Omental fat pad (tissue), 4 donors: ENCODE measurements at places on chromosomes 4 and X.

DNA sequence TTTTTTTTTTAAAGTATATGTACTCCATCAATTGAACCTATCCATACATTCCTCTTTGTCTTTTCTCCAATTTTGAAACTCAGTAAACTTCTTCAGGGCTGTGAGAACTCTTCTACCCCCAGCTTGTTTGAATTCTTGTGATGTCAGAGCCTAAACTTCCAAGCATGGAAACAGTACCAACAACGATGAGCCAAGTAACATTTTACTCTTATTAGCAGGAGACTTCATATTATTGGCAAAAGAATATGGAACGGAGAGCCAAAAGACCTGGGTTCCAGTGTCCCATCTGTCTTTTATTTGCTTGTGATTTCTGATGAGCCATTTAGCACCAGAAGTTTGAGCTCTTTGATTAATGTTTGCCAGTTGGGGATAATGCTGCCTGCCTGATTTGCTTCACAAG is 5.3 kb downstream of the DIAPH2 start:
- DNase-seq = no peak

DNA sequence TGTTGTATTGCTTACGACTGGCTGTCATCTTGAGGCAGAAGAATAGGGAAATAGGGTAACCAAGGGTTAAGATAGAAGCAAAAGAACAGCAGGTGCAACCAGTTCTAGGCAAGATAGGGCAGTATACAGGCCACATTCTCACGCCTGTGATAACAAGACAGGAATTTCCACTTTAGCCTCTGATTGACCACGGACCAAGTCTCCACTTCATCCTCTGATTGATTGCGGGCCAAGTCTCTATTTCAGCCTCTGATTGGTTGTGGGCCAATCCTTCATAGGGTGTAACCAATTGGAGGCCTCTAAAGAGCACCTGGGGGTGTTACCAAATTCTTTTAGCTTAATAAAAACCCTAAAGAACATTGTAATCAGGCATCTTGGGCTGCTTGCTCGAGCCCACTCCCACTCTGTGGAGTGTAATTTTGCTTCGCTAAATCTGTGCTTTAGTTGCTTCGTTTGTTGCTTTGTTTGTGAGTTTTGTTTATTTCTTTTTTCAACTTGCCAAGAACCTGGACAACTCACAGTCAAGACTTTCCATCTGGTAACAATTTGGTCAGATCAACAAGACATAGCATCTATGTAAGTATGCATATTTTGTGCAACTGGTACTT is 8.7 kb upstream of the TBC1D9 start:
- no peak for DNase-seq

DNA sequence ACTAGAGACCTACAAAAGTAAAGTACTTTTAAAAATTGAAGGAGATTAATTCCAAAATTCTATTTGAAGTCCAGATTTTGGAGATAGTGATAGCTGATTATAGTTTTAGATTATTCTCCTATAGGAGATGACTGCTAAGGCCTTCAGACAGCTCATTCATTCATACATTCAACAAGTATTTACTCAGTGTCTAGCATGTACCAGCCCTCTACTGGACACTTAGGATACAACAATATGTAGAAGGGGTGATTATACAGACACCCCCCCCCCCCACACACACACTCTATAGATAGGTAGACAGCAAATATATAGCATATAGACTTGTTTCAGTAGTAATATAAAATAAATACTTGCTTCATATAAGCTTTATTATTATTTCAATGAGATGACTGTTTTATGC is 60.4 kb upstream of the TAF9B start:
- no peak for DNase-seq

DNA sequence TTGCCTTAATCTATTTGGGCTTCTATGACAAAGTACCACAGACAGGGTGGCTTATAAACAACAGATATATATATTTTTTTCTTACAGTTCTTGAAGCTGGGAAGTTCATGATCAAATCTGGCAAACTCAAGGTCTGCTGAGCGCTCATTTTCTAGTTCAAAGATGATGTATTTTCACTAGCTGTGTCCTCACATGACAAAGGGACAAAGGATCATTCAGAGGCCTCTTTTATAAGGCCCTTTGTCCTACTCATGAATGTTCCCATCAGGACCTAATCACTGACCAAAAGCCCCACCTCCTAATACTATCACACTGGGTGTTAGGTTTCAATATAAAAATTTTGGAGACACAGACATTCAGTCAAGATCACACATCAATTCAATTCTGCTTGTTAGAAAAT is 2025.2 kb downstream of the PCDH7 start:
- DNase-seq = no peak

- DNase-seq = no peak
Measured at GRCh38 chr4:102299354-102300107, 45.8 kb downstream of the SLC39A8 start.

DNA sequence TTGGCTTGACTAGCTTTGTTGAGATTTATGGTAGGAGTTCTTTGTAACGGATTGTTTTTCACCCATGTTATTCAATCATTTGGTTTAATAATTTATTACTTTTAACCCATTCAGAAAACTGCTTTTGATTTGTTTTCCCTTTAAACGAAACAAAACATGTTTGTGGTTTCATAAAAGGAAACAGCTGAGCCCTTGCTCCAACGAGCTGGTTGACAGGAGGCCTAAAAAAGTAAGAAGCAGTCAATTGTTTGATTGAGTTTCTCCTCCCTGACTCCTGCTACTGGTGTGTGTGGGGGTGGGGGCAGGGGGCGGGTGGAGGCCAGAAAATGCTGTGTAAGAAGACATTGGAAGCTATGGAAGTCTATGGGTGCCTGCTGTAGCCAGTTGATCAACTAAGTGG is 102.8 kb downstream of the CHRDL1 start:
- DNase-seq = no peak

DNA sequence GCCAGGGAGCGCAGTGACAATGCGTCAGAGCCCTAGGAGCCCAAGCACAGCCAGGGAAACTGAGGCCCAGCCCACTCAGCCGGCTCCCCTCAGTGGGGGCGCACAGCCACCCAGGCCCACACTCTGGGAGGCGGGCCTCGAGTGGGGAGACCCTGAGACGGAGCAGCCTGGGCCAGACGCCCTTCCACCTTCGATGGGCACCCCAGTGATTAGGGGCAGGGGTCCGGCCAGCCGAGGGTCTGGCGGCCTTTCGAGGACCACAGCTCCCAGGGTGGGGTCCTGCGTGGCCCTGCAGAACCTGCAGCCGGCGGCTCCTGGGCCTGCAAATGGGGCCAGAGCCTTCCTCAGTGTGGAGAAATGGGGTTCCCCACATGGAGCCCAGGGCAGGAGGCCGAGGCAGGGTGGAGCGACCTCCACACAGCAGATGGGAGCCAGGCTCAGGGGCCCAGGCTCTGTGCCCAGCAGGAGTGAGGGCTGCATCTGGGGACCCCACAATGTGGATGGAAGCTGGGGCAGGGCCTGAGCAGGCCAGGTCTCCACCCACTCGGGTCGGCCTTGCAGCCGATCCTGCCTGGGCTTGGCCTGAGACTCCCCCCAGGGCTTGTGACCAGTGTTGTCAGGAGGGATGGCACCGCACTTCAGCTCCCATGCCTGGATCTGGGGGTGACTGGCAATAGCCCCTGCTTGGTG is 5.0 kb downstream of the HGFAC start:
- DNase-seq = no peak

GRCh38 chr4:76683144-76683543 is 214.8 kb downstream of the SOWAHB start:
- no peak for DNase-seq

GRCh38 chr4:5916229-5916628 is 23.3 kb upstream of the CRMP1 start:
- DNase-seq = no peak

DNA sequence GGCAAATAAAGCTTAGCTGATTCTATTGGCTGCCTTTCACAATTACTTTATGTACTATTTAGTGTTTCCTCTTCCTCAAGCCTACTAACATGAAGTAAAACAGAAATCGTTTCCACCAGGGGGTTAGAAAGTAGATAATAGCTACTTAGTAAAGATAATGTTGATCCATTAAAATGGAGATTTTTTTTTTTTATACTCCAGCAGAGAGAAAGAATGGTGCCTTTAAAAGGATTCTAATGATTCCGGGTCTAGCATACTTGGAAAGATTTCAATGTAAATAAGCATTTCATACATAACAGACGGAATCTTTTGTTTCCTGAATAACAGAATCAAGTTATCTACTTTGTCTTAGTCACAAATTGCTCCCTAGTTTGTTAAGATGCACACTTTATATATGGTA is 37.1 kb downstream of the GK start:
- no peak for DNase-seq

DNA sequence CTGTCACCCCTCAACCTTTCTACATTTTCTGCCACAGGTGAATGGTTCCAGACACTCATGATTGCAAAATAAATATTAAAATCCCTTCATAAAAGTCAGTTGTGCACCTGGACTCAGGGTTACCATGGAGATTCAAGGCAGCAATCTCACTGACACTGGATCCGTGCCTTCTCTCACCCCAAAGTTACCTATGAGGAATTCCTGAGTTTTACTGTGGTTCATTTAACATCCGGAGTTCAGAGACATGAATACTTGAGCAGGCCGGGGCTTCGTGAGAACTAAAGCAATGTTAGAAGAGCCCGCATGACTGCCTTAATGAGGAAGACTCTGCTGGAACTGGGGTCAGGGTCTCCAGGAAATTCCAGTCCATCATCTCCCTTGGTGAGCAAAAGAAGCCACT is 12.5 kb upstream of the CLNK start:
- no peak for DNase-seq

- no peak for DNase-seq
Measured at GRCh38 chr4:22487328-22487727, 28.5 kb downstream of the ADGRA3 start.

DNA sequence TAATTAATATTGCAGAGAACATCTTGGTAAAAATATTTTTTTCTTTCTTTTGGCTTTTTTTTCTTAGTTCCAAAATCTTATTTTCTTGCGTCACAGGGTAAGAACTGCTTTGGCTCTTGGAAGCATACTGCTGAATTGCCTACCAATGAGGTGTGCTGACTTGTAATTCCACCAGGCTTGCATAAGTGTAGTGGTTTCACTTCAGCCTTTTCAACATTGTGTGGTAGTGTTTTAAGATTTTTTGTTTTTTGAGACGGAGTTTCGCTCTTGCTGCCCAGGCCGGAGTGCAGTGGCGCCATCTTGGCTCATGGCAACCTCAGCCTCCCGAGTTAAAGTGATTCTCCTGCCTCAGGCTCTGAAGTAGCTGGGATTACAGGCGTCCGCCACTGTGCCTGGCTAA is 42.4 kb downstream of the N4BP2 start:
- no peak for DNase-seq
